ENCODE measurements at places on chromosomes 7 and 10. TPM values are rescaled to one million over a fixed set of nuclear protein-coding genes. Genes with fewer than 3 reads are reported as not detected.

DNA sequence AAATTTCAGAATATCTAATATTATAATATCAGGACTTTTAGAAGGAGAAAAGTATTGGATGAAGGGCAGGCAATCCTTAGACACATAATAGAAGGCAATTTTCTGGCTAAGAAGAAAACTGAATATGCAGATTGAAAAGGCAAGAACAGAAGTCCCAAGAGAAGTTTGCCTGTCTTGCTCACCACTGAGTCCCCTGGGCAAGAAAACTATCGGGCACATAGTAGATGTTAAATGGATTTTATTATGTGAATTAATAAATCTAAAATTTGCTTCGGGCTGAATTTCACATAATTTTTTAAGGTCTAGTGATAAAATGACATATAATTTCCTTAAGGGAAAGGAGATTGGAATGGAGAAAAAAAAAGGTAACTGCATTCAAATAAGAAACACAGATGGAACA, 380.9 kb upstream of the GRM3 start:
- no peak for DNase-seq

DNA sequence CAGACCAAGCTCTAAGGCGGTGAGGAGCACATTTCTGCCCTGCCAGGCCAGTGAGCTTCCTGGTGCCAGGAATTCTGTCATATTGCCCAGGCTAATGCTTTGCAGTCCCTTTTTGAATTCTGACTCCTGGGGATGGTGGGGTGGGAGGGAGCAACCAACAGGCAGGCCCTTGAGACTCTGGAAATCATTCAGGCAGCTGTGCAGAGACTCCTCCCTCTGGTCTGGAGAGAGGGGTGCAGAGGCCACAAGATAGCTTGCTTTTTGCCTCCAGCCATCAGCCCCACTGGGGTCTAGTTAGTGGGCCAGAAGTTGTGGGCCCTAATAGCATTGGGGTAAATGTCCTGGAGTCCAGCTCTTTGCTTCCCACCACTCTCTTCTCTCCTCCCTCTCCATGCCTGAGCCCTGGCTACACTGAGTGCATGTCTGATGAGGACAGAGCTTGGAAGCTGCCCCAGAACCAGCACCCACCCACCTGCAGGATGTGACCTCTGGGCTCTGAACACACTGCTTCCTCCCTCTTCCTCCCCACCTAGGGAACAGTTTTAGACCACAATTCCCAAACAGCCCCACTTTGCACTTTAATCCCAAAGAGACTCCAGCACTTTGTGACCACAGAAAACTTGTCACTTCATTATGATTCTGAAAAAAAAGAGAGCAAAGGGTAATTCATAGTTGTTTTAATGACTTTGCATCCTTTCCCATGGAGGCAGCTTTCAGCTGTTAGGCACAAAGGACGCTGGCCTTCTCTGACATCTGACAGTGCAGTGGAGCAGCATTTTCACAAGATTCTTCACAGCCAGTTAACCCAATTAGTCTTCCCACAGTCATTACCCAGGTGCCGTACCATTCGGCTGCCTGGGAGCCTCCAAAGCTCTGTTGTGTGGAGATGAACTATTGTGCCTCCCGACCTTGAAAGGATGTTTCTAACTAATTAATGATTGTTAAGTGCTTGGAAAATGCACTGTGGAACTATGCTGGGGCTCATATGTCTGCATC, 262.5 kb downstream of the TRIL start:
- DNase-seq, result no peak

GRCh38 chr7:100563809-100564400, 9.8 kb downstream of the SAP25 start:
- DNase-seq, result peak; percentile 85

Gene EGR2
- 6.6 TPM for total RNA-seq

Gene PVRIG
- 51.4 TPM for total RNA-seq

- peak; percentile 90 for DNase-seq
Measured at GRCh38 chr7:66591799-66592596, 36.7 kb upstream of the KCTD7 start.

DNA sequence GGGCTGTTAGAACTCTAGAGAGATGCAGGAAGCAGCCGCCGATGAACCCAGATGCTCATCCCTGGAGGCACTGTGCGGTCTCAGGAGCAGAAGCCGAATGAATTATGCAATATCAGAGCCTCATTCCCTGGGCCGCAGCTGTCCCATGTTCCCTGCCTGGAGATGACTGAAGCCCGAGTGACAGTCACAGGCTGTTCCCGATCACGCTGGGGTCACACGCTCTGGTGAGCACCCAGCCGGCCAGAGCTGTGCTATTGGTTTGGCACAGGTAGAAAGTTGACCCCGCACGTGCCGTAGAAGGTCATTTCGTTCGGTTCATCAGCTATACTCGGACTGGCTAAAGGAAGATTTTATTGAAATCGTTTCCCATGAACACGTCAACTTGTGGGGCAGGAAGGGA, 140.5 kb upstream of the SH2B2 start:
- DNase-seq, result no peak

DNA sequence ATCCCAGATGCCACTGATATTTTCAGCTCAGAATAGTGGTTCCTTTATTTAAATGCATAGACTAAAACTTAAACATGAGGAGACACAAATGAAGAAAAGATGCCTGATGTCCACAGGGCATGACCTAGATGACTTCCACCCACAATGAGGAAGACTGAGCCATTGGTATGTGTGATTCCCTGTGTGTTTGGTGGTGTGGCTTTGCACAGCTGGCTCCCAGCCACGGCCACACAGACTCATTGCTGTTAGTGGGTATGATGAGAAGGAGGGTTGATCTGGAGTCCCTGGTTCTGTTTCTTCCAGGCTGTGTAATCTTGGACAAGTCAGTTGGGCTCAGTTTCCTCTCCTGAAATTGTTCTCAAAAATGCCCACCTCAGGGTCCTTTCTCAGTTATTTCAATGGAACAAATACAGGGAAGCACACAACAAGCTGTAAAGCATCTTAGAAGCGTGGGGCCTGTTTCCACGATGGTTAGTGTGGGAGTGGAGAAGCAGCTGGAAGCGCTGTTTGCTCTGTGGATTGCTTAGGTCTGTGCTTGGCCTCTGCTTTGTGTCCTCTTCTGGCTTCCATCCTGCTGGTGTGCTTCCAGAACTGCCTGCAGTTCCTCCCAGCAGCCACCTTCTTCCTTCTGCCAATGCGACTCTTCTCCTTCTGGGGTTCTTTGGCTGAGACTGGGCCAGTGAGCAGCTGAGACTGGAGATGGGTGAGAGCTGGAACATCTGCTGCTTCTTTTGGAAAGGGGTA, 303.7 kb downstream of the BMPER start:
- DNase-seq, result no peak

GRCh38 chr7:144513334-144513733, 109.8 kb upstream of the NOBOX start:
- peak; percentile 5 for DNase-seq

Gene SPDYE18
- total RNA-seq, result 1.8 TPM

- no peak for DNase-seq
Measured at GRCh38 chr10:107490389-107490788, 325.9 kb upstream of the SORCS1 start.

DNA sequence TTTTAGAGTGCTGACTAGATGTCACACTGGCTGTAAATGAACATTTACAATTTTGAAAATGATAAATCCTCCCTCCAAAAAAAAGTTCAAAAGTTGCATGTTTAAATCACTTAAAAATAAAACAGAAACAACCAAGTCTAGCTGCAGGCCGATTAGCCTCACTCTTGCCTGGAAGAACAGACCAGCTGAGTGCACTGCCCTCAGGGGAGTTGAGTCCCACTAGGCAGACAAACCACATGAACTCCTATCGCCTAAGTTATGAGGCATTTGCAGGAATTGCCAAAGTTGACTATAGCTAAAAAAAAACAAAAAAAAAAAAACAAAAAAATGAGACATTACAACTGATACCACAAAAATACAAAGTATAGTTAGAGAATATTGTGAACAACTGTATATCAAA, 510.0 kb downstream of the ANKRD7 start:
- DNase-seq, result no peak

DNA sequence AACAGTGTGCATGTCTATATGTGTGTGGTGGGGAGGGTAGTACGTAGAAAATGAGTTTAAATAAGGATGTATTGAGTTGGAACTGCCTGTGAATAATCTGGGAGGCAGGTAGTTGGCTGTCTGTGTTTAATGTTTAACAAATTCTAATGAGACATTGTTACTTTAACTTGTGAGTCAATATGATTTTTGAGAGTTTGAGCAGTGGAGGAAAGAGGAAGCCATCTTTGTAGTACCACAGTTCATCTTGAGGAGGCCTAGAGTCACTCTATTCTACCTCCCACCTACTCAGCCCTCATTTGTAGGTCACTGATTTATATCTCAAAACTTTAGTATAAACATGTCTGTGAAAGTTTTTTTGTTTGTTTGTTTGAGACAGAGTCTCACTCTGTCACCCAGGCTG, 129.9 kb upstream of the ITGB1 start:
- DNase-seq, result no peak

DNA sequence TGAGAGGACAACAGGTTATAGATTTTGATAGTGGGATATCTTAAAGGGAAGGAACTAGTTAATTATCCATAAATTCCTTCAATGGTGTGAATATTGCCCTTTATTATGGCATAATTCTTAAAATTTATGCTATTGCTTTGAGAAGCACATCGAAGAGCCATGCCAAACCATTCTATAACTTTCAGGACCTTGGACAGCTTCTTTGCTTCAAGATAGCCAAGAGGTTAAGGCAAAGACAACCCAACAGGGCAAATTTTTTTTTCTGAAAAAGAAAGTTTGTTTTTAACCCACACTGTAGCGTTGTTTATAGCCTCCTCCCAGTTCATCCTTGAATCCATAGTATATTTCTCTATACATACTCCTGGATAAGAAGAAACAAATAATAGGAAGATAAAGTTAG, 103.2 kb downstream of the NRG3 start:
- no peak for DNase-seq

GRCh38 chr10:99674762-99675161, 15.5 kb downstream of the ENTPD7 start:
- DNase-seq, result no peak

DNA sequence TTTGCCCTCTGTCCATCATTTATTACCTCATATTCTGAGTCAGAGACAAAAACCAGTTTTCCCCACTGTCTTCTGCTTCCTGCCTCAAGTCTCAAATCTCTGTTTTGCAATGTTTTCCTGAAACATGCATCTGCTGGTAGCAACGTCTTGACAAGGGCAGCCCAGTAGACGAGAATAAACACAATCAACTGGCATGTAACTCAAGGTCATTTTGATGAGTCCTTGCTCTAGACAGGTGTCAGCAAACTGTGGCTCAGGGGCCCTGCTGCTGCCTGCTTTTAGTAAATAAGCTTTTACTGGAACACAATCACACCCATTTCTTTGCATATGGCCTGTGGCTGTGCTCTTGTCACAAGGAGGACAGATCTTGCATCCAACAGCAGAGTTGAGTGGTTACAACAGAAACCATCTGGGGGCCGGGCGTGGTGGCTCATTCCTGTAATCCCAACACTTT, 59.8 kb downstream of the ITIH5 start:
- no peak for DNase-seq

- DNase-seq, result no peak
Measured at GRCh38 chr10:99555825-99556523, 23.2 kb downstream of the NKX2-3 start.

Gene ZSCAN21
- 13.2 TPM for total RNA-seq

Gene SYNPO2L
- not detected for total RNA-seq

DNA sequence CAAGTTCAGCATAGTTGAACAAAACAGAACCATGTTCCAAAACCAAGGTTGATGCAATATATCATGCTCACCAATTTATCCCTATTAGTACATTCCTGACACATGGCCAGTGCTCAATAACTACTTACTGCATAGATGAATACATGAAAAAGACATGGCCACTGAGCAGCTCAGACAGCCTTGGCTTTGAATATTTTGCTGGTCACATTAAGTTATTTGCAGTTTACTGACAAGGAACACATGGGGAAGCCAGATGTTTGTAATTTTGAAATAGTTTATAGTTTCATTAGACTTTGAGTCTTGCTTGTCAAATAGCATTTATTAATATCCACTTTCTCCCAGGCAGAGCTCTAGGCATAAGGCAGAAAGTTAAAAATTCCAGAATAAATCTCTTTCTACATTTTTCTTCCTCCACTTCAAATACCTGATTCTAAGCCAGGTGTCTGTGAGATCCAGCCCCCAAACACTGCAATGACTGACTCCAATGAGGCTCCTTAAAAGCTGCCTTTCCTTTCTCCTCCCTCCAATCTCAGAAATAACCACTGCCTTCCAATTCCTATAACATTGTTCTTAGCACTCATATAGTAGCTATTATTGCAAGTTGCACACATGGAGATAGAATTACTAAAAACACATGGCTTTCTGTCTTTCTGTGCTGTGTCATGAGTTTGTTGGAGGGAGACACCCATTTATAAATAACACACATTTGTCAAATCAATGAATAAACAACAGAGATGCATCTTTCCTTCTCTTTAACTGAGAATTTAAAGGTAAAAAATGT, 91.3 kb downstream of the PCGF5 start:
- DNase-seq, result no peak

Data from B cell (primary cell).